ENCODE measurements at places on chromosomes 7 and 10. TPM values are rescaled to one million over a fixed set of nuclear protein-coding genes. Genes with fewer than 3 reads are reported as not detected.

The CALHM3 gene
- not detected for total RNA-seq

The MAT1A gene
- total RNA-seq, result 0.11 TPM

The AKR1C8 gene
- not detected for total RNA-seq

The GHRHR gene
- total RNA-seq, result not detected

The UBTD1 gene
- total RNA-seq, result 81.9 TPM

- no peak for DNase-seq
Observed at GRCh38 chr7:5320802-5321396, 38.2 kb downstream of the SLC29A4 start.

GRCh38 chr7:158106272-158106671 is 481.4 kb downstream of the PTPRN2 start:
- DNase-seq, result no peak

DNA sequence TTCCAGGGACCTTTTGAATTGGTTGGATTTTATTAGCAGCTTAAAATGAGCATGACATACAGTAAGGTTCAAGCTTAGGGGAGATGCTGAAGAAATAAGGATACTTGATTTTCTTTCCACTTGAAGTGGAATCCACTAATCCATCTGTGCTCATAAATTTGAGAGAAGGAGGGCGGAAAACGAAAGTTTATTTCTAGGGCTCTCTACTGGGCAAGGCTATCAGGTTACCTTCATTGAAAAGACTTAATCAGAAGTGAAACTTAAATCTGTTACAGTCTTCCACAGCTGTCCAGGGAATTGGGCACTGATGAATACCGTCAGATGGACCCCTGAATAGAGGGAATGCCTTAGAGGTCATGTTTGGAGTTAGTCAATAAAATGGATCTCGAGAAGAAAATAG is 21.8 kb downstream of the AUTS2 start:
- DNase-seq, result no peak

DNA sequence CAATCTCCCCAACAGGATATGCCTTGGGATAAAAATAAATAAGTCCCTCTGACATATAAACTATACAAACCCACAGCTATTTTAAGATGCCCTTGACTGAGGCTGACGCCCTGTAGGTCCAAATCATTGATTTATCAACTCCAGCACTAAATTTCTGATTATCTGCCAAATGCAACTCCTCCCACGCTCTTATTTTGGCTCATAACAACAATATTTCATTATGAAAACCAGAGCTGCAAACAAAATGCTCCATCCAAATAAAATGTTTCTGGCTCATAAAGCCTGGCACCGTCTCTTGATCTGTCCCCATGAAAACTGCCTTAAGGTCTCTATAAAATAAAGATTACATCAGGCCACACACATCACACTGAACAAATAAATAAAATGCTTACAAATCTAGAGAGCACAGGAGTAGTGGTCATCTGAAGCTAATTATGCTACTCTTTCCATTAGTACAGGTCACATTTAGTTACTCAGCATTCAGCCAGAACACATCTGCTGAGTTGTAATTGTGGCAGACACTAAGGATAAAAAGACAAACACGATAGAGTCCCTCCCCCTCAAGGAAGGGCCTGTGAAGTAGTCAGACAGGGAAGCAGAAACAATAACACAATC is 28.8 kb downstream of the CACUL1 start:
- peak; percentile 16 for DNase-seq

DNA sequence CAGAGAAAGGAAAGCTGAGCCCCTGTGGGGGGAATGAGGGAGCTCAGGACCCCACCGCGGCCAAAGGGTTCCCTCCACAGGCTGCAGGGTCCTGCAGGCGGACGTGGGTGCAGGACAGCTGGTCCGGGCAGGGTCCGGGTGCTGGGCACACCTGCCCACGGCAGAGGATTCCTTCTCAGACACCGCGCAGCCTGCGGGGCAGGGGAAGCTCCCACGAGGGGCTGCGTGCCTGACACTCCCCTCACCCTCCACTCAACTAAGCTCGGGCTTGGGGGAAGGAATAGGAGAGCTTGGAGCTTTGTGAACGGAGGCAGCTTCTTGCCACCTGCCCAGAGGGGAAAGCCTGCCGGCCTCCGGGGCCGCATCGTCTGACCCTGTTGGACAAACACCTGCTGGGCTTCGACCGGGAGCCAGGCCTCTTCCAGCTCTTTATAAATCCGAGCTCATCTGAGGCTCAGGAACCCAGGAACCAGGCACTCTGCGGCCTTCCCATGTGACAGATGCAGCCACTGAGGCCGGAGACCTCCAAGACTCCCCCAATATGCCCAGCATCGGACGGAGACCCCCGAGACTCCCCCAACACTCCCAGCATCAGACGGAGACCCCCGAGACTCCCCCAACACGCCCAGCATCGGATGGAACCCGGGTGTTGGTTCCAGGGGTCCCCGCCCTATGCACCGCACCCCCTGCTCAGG is 97.3 kb downstream of the PDGFA start:
- no peak for DNase-seq

GRCh38 chr10:31657434-31657872 is 271.2 kb downstream of the ARHGAP12 start:
- DNase-seq, result no peak

DNA sequence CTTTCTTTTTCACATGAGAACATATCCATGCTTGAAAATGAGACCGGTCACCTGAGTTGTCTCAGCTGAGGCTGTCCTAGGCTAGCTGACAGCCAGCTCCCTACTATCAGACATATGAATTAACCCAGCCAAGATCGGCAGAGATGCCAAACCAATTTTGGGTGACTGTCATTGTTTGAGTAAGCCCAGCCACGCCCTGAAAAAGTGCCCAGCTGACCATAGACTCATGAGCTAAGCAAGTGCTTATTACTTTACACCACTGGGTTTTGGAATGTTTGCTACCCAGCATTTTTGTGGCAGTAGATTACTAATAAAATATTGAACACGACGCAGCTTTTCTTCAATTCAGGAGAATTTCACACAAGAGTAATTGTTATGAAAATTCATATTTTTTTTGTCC is 265.2 kb upstream of the LYZL1 start:
- peak; percentile 35 for DNase-seq

GRCh38 chr10:49360271-49361177 is 35.4 kb downstream of the DRGX start:
- no peak for DNase-seq

- DNase-seq, result no peak
Observed at GRCh38 chr10:33945051-33945450, 610.6 kb upstream of the NRP1 start.

DNA sequence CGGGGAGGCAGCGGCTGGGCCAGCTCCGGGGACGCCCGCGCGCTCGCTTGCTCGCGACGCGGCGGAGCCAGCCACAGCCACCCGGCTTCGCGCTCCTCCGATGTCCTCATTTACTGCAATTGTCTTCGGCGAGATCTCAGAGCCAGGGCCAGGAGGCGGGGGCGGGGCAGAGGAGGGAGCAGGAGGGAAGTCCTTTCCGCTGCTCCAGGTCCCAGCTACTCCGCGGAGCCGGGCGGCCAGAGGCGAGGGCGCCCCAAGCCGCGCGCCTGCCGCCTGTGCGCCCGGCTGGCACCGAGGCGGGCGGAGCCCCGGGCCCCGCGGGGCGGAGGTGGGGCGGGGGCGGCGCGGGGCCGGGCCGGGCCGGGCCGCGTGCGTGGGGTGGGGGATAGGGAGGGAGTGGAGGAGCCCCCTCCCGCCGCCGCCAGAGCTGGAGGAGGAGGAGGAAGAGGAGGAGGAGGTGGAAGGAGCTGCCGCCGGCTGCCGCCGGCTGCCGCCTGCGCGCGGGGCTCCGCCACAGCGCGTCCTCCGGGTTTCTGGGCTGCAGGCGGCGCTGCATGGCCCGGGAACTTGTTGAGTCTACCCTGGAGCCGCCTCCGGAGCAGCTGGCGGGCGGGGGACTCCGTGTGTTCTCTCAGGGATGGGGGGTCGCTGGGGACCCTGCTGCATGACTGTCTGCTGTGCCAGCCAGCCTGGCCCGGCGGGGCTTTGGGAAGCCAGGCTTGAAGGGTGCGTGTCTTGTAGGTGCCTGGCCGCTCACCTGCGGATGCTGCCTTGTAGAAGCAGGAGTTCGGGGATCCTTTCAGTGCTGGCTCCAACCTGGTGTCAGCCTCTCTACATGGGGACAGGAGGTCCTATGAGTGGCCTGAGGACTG is at the start of gene INSYN2A:
Gene INSYN2A (minus strand): TSS at position 310 of the 872 bp plus-strand sequence. CDS start 20,196 bp downstream, outside the sequence.
- peak; percentile 44 for DNase-seq

GRCh38 chr10:71251319-71251718 is 38.9 kb downstream of the UNC5B start:
- no peak for DNase-seq

GRCh38 chr7:152894295-152895170 is 135.0 kb downstream of the ACTR3B start:
- no peak for DNase-seq

DNA sequence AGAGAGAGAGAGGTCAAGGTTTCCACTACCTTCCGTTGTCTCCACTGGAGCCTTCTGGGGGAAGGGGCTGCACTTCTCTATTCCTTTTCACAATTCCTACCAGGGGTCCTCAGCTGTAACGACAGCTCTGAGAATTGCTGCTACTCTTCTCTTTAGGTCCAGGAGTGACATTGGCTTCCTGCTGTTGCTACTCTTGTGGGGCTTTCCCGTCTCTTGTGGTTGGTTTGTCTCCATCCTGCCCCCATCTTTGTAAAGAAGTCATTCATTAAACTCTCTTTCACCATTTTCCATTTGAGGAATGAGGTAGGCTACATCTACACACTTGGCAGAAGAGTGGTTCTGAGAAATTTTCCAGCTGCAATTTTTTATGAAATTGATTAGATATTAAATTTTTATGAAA is 238.8 kb upstream of the LYZL1 start:
- DNase-seq, result no peak

- no peak for DNase-seq
Observed at GRCh38 chr10:16570731-16571130, 49.1 kb upstream of the C1QL3 start.

- no peak for DNase-seq
Observed at GRCh38 chr10:102758240-102758932, 14.6 kb downstream of the WBP1L start.

- peak; percentile 8 for DNase-seq
Observed at GRCh38 chr10:15824498-15824897, 35.8 kb downstream of the MINDY3 start.

- no peak for DNase-seq
Observed at GRCh38 chr10:101629837-101630632, 41.9 kb downstream of the DPCD start.

DNA sequence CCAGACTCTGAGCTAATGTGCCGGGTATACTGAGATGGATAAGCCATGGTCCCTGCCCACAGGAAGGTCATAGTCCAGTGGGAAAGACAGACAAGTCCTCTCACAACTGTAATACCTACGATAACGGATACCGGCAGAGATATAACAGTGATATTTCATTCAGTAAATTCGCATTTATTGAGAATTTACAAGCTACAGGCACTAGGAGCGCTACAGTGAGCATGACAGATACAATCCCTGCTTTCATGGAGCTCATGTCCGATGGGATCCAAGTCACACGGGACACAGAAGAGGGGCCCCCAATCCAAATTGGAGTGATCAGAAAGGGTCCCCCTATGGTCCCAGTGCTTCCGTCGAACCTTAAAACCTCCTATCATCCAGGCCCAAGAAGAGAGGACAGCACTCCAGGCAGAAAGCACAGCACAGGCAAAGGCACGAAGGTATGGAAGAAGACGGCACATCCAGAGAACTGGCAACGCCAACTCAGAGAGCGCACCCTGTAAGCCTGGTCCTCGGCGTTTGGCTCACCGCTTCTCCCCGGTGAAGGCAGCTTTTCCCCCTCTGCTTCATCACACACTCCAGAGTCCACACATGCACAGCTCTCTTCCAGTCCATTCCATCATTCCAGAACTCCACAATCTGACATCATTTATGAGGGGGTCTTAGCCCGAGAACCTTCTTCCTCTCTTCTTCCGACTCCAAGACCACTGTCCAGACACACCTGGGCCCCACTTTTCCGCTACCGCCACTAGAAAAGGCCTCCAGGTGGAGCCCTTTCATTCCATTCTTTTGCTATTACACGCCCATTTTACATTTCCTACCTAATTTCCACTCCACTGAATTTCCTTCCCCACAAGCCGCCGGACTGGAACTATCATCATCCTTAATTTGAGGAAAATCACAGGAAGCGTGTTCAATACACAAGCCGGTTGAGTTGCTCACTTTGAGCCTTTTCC is 47.8 kb upstream of the NKX2-3 start:
- DNase-seq, result no peak

GRCh38 chr10:78974617-78975317 is 94.0 kb upstream of the ZMIZ1 start:
- peak; percentile 91 for DNase-seq

DNA sequence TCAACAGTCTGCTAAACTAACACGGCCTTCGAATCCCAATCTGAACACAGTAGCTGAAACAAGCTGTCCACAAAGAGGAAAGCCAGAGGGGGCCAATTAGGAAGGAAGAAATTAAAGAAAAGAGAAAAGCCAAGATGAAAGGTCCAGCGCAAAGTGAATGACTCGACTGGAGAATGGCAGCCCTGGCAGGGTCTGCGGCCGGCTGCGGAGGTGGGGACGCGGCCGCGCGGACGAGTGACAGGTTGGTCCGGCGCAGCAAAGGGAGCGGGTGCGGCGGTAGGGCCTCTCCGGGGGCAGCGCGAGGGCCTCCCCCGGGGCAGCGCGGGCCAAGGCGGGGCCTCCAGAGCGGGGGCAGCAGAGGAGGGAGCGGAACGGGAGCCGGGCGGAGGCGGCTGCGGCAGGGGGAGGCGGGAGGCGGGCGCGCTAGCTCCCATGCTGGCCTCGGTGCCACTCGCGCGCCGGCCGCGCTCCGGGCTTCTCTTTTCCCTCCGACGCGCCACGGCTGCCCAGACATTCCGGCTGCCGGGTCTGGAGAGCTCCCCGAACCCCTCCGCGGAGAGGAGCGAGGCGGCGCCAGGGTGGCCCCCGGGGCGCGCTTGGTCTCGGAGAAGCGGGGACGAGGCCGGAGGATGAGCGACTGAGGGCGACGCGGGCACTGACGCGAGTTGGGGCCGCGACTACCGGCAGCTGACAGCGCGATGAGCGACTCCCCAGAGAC is at the start of gene VWC2:
Gene VWC2 (plus strand): TSS at position 421 of the 718 bp plus-strand sequence. CDS start 1,798 bp downstream, outside the sequence.
- DNase-seq, result no peak

- peak; percentile 73 for DNase-seq
Observed at GRCh38 chr10:111835574-111835973, 348.0 kb downstream of the GPAM start.

- no peak for DNase-seq
Observed at GRCh38 chr7:155744971-155745683, 67.1 kb downstream of the SHH start.

GRCh38 chr10:84310470-84310869 is 17.9 kb upstream of the CCSER2 start:
- DNase-seq, result peak; percentile 72
